LNCaP clone FGC (cell line): ENCODE measurements at places on chromosomes 5 and 9.

DNA sequence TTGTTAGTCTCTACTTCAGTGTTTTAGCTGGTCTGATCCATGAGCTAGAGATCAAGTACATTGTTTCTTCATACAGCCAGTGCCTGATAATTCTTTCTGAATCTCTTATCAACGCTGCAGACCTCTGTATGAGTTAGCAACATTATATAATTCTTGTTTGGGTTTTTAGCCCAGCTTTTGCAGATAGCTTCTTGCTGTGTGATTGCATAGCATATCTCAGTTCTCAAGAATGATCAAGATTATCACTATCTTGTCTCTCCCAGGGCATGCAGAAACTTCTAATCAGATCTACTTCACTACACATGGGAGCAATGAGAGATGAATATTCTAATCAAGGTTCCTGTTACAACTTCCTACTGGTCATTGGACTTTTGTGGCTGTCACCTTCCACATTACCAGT, 158.3 kb downstream of the FAM174A start:
- no peak for DNase-seq

GRCh38 chr9:23644326-23644725, 181.7 kb downstream of the ELAVL2 start:
- DNase-seq, result no peak

- DNase-seq, result no peak
Measured at GRCh38 chr5:135934939-135935338, 19.8 kb downstream of the LECT2 start.

GRCh38 chr5:113255579-113256386, 179.0 kb downstream of the TSSK1B start:
- DNase-seq, result no peak

- DNase-seq, result no peak
Measured at GRCh38 chr5:51990661-51991180, 607.5 kb downstream of the ISL1 start.

- DNase-seq, result no peak
Measured at GRCh38 chr9:121946465-121946864, 146.6 kb downstream of the TTLL11 start.

DNA sequence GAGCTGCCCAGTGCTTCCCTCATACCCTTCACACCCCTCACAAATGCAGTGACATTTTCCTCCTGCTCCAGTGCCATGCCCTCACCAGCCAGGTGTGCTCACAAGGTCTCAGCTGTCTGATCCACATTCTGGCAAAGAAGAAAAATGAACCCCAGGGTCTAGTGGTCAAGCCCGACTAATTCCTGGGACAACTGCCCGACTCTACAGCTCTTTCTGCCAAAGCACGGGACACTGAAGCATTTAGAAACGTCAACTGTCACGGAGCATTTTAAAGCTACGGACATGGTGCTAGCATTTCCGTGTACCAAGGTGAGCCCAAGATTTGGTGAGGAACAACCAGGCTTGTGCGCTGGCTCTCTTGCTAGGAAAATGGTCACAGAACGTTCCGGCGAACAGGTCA, 56.8 kb upstream of the PHYKPL start:
- no peak for DNase-seq

- no peak for DNase-seq
Measured at GRCh38 chr5:61450493-61451279, 118.6 kb downstream of the ZSWIM6 start.

DNA sequence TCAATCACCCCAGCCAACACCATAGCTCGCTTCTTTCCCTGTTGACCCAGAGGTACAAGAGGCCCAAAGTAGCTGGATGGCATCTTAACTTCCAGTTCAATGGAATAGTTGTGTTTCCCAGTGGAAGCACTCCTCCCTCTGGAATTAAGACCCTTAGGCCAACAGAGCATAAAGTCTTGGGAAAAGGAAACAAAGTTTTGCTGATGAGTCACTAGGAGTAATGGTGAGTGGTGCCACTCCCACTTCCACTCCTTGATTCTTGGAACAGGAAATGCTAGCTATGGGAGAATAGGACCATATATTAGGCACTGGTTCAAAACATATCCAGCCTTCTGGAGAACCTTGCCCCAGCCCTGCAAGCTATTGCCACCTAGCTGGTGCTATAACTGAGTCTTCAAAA, 44.7 kb upstream of the LMX1B start:
- DNase-seq, result no peak

DNA sequence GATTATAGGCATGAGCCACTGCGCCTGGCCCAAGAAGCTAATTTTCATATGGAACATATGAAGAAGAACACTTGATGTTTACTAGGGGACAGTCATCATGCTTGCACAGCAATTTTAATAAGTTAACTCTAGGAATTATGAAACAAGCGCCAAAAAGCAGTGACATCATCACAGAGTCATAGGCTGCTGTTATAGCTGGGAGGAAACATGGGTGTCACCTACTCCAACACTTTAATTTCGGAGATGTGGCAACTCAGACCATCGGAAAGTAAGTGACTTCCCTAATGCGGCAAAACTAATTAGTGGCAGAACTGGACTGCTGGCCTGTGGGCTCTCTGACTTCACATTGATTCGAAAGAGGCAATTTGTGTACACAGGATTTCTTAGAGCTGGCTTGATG, 38.1 kb upstream of the EQTN start:
- DNase-seq, result no peak

- DNase-seq, result no peak
Measured at GRCh38 chr9:15077946-15078729, 167.9 kb upstream of the FREM1 start.

DNA sequence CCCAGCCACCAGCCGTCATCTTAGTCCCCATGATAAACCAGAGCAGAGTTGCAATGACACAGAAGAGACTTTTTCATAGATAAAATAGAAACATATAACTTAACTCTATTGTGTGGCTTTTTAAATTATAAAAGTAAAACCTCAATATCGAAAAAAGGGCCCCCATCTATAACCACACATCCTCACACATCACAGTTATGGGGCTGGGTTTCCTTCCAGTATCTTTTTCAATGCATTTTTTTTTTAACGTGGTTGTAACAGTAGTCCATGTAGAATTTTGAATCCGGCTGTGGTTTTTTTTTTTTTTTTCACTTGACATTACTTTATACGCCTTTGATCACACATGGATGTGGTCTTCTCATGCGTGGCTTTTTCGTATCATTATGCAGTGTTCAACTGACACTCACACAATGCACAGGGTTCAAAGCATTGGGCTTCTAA, 77.4 kb downstream of the CFAP77 start:
- DNase-seq, result no peak

- no peak for DNase-seq
Measured at GRCh38 chr5:161562446-161562845, 15.9 kb upstream of the GABRB2 start.

DNA sequence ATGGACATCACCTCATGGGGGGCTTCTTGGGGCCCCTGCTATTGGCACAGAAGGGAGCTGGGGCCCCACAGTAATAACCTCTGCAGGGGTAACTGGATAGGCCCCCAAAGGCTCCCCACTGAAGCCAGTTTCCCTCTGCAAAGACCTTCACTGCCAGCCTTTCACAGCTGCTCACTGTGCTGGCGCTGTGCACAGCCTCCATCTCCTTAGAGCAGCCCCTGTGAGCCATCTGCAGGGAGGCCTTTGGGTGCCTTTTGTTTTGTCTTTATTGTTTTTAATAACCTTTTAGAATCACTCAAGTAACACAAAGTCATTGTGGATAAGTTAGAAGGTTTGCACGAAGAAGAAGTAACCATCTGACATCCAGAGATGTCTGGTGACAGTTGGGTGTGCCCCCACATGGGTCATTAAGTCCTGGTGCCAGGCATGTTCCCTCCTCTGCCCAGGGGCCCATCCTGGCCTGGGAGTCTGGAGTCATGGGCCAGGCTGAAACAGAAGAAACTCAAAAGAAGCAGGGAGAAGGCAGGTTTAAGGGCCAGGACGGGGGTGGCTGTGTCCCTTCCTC, 42.7 kb downstream of the NCS1 start:
- DNase-seq, result no peak

GRCh38 chr9:101737705-101738565, 512 bp downstream of the GRIN3A start:
- DNase-seq, result no peak

DNA sequence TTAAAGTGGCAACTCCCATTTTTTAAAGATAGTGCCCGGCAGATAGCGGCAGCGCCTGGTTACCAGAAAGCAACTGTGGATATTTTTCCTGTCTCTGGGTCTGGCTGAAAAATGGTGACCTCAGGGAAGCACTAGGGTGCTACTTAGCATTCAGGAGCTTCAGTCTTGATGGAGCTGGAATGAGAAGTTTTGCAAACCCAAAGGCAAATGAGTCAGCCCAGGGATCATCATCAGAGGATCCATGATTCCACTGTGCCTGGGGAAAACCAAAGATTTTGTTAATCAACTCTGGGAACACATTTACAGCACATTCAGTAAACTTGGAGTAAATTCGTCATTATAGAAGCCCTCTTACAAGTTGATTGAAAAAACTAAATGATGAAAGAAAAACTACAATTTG, 26.7 kb downstream of the F2R start:
- DNase-seq, result no peak

- DNase-seq, result no peak
Measured at GRCh38 chr5:142663246-142663645, 22.6 kb downstream of the FGF1 start.

GRCh38 chr9:2109069-2109650, 94.0 kb downstream of the SMARCA2 start:
- DNase-seq, result no peak

- DNase-seq, result no peak
Measured at GRCh38 chr9:114497236-114497635, 8.0 kb downstream of the WHRN start.
